Stimulated activated CD8-positive, alpha-beta memory T cell treated with anti-CD3 and anti-CD28 coated beads, Interleukin-15, amount 100 ng/mL, for 4 hours (primary cell): ENCODE measurements at places on chromosomes 4 and X.

DNA sequence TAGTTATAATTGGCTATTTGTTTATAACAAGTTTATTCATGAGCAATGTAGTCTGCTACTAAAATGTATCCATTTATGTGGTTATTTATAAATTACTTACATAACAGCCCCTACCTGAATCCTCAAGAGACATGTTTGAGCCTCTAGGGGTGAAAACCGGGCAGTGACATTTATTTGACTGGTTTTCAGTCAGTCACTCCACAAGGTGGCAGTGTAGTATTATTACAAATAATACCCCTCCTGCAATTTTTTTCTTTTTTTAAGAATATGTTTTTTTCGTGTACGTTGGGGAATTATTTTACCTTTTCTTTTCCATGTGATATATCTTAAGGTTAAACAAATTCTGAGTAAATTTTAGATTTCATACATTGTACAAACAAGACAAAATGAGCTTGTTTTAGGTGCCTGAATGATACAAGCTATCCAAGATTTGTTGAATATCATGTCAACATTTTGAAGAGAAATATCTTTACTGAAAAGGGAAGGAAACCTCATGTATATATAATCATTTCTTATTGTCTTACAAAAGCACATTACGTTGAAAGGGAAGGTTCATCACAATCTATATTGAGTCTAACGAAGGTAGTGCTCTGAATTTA, 598.7 kb upstream of the TECRL start:
- DNase-seq: no peak

DNA sequence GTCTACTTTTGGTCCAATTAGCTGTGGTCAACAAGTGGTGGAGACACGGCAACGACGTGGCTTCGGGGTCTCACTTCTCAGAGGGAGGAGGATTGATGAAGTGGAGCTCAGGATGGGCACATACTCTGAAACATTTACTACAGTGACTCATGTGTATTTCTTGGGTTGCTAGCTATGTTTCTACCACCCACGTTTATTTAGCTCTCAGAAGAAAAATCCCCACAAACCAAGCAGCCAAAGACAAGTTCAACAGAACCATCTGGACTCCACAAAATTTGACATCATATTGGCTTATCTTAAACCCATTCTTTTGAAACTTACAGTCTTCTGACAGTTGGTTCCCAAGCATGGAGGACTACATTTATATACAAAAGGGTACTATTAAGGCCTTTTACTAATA, 158.0 kb downstream of the CBLL2 start:
- DNase-seq: no peak

DNA sequence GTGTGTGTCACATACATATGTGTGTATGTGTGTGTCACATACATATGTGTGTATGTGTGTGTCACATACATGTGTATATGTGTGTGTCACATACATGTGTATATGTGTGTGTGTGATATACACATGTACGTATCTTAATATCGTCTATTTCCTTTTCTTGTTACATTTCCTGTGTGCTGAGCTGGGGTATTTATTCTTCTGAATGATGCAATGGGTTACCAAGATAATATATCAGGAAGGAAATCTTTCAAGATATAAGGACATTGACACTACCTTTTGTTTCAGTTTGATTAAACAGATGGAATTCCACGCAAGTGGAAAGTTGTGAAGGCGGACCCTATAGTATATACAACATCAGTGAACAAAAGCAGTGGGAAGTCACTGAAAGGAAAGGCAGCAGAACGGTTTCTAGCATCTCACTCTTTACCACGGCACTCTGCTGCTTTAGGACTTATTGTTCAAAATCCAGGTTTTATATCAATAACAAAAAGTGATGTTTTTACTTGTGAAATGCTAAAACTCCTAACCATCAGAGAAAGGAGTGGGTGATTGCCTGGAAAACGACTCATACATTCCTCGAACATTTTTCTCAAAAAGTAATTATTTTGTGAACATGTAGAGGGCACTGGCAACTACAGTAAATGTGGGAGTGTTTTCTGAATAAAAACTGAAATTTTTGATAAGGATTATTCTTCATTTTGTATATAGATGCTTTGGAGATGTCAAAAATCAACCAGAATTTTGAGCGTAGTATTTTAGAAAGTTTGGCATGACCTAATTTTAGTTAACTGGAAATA, 43.1 kb upstream of the IL21 start:
- DNase-seq: no peak

- DNase-seq: no peak
These were observed 258.6 kb downstream of the FAT4 start for GRCh38 chr4:125573368-125573767.

GRCh38 chr4:172578712-172579111, 589.9 kb upstream of the GALNT7 start:
- DNase-seq: no peak

GRCh38 chrX:132258509-132258908, 39.3 kb upstream of the RAP2C start:
- DNase-seq: no peak

DNA sequence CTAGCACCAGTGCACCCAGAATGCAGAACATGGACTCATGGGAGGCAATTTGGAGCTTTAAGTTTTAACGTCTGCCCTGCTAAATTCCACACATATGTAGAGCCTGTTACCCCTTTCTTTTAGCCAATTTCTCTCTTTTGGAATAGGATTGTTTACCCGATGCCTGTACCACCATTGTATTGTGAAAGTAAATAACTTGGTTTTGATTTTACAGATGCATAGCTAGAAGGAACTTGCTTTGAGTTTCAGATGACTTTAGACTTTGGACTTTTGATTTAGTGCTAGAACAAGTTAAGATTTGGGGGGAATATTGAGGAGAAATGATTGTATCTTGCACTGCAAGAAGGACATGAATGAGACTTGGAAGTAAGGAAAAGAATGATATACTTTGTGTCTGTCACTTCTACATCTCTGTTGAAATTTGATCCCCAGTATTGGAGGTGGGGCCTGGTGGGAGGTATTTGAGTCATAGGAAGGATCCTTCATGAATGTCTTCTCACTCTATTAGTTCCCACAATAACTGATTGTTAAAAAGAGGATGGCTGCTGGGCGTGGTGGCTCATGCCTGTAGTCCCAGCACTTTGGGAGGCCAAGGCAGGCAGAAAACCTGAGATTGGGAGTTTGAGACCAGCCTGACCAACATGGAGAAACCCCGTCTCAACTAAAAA, 794.8 kb upstream of the LCORL start:
- DNase-seq: no peak

DNA sequence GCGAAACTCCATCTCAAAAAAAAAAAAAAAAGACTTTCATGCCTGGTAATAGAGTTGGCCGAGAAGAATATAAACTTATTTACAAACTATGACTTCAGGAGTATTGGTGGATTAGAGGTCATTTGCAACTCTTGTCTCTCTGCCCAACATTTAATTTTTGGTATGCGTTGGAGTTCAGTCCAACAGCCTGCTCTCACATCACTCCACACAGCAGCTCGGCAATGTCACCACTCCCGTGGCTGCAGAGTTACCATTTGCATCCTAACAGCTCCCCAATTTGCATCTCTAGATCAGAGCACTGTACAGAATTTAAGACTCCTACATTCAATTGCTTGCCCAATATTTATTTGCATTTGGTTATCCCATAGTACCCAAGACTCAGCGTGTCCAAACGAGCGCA, 40.9 kb upstream of the AP1AR start:
- DNase-seq: no peak

GRCh38 chrX:40012039-40012867, 85.5 kb downstream of the BCOR start:
- DNase-seq: no peak

GRCh38 chr4:121651597-121651996, 45.2 kb downstream of the ANXA5 start:
- no peak for DNase-seq

DNA sequence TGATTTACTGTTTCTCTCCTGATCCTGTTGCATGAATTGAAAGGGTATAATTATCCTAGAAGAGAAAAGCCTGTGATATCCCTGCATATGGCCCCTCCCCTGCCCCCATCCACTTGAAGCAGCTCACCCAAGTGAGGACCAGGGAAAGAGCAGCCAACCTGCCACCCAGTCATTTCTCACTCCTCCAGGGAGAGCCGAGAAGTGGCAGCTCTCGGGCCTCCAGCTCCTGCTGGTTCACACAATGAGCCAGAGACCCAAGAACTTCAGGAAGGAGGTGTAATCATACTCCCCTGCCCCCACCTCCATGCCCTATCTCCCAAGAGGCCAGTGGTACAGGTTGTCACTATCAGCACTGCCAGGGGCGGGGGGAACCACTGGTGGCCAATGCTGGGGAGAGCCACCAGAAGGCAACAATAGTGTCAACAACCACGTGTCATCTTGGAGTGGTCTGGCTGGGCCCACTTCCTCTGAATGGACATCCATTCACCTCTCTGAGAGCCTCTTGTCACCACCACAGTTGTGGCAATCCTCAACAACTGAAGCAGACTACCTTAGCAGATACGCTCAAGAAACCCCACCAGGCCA, 42.9 kb downstream of the APOO start:
- no peak for DNase-seq
